ENCODE measurements at places on chromosomes 1 and 21.

DNA sequence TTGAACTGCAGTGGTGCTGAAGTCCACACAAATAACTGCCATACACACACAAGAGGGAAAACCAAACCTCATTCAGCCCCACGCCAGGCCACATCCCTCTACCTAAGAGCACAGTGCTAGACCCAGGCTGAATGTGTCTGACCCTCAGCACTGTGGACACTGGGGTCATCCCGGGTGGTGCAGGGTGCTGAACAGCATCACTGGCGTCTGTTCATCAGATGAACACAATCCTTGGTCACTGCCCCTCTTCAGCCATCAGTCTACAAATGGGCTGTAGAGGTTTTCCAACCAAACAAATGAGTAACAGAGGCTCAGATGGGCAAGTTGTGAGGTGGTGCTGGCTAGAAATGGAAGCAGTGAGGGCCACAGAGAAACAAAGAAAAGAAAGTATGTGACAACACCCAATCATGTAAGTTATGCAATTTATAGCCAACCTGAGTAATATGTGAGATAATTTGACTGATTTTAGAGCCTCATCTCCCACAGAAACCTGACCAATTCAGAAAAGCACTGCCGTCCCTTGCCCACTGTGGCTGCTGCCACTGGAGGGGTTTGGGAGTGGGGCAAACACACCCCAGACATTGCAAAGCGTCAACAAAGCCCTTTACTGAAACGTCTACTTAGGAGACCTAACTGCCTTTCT lies 27.9 kb downstream of the GNB1 start:
- no peak for DNase-seq

GRCh38 chr1:246533371-246533905 lies 26.4 kb upstream of the SMYD3 start:
- DNase-seq: no peak

DNA sequence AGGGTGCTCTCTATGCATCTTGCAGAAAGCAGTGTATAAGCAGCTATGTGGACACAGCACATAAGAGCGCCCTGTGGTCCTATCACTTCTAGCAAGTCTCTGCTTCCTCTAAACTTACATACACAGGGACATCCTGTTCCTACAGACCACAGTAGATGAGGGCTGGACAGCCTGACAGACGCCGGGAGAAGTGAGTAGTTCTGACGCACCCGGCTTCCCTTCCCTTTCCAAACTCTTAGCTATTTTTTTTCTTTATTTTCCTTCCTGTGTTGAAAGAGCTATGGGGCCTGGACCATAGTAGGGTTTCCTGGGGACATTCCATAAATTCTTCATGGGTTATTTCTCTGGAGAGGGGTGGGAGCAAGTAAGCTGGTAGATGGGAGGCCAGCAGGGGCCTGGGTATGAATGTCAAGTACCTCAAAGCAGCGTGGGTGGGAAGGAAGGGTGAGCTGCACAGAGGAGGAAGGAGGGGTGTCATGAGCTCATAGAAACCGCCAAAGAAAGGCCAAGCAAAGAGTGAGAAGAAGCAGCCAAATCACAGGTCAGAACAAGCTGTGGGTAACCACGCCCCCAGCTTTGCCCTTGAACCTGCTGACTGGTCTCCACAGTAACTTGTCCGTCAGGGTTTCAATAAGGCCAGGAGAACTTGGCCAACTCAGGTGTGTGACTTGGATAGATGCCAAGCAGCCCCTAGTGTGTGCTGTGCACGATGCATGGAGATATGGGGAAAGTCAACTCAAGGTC lies 36.6 kb downstream of the PLXNA2 start:
- no peak for DNase-seq

GRCh38 chr1:35369922-35370671 lies 101.6 kb downstream of the ZMYM4 start:
- DNase-seq: no peak

- peak; percentile 57 for DNase-seq
These were observed 5.4 kb downstream of the CNTN2 start for GRCh38 chr1:205048382-205048781.

DNA sequence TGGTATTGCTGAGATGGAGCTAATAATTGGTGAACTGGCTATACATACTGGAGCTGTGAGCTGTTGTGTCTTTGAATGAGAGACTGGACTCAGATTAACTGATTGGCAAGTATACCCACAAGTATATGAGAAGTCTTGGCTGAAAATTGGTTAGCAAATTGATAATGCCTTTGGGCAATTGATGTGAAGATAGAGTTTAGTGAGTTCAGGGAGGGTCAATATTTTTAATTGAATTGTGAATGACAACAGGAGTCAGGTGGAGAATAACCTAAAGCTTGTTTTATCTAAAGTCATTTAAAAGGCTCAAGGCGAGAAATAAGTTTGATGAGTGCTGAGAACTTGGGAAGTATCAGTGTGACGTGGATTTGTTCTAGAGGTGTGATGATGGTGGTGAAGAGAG lies 27.5 kb downstream of the NCAM2 start:
- DNase-seq: no peak

All from hypothalamus (tissue), 51 donors.